ENCODE measurements at places on chromosomes 2 and 18. TPM values are rescaled to one million over a fixed set of nuclear protein-coding genes. Genes with fewer than 3 reads are reported as not detected.
A peak's percentile ranks its signal among the peaks of the same experiment; 100 is the strongest.

AKAIN1 gene
- not detected for polyA plus RNA-seq

GRCh38 chr2:111062417-111062816 lies 58.3 kb upstream of the BCL2L11 start:
- DNase-seq, result no peak

- no peak for DNase-seq
Measured at GRCh38 chr2:165376571-165376975, 92.9 kb upstream of the CSRNP3 start.

DNA sequence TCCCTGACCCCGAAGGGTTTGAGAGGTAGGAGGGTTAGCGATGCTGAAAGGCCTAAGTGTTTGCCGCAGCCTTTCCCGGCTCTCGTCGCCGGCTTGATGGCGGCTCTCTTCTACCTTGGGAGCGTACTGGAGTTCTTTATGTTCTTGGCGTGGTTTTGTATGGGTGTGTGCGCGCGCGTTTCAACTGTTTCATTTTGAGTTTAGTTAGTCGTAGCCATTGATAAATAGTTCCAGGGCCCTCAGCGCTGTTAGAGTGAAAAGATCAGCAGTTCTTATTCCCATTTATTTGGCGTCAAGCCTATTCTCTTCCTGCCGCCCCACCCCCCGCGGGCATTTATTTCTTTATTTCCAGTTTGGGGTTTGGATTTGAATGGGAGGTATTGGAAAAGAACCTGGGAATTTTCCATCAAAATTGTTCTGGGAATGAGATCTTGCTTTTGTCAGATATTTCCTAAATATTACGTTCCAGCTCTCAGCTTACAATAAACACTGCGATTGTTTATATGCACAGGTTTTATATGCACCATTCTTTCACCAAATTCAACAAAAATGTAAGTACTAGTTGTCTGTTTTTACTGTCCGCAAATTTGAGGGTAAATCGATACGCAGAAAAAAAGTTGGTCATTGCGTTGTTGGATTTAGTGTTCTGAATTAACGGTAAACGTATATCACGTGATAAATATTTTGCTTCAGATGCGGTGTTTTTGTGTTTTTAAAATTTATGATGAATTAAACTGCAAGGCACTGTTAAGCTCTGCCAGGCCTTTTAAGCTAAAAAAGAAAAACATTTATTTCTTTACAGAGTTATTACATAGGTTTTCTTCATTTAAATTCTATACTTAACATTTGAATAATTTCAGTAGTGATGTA lies 954 bp downstream of the CCNT2 start:
- no peak for DNase-seq

BCL2L11 gene
- 22.1 TPM for polyA plus RNA-seq

CFC1 gene
- not detected for polyA plus RNA-seq

GRCh38 chr2:120066800-120067547 lies 54.1 kb downstream of the EPB41L5 start:
- DNase-seq, result peak; percentile 45

- DNase-seq, result no peak
Measured at GRCh38 chr2:167537743-167538142, 649.5 kb downstream of the XIRP2 start.

DNA sequence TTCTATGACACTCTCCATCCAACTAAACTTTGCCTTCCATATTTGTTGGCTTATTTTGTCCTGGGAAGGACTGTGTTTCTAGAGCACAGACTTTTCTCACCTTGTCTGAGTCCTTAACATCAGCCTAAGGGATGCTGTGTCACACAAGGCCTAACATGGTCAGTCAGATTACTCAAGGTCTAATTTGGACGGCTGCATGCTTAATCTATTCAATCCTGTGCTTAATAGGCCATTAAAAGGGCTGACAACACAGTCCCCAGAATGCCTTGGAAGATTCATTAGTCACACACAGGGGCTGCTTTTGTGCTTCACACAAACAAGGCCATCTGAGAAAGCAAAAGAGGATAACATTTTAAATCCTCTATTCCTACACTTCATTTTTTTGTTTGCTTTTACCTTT lies 84.0 kb downstream of the DYNAP start:
- DNase-seq, result no peak

GRCh38 chr2:177651833-177652232 lies 259.3 kb downstream of the AGPS start:
- DNase-seq, result no peak

GRCh38 chr18:61127714-61128467 lies 205.3 kb upstream of the CDH20 start:
- no peak for DNase-seq

DNA sequence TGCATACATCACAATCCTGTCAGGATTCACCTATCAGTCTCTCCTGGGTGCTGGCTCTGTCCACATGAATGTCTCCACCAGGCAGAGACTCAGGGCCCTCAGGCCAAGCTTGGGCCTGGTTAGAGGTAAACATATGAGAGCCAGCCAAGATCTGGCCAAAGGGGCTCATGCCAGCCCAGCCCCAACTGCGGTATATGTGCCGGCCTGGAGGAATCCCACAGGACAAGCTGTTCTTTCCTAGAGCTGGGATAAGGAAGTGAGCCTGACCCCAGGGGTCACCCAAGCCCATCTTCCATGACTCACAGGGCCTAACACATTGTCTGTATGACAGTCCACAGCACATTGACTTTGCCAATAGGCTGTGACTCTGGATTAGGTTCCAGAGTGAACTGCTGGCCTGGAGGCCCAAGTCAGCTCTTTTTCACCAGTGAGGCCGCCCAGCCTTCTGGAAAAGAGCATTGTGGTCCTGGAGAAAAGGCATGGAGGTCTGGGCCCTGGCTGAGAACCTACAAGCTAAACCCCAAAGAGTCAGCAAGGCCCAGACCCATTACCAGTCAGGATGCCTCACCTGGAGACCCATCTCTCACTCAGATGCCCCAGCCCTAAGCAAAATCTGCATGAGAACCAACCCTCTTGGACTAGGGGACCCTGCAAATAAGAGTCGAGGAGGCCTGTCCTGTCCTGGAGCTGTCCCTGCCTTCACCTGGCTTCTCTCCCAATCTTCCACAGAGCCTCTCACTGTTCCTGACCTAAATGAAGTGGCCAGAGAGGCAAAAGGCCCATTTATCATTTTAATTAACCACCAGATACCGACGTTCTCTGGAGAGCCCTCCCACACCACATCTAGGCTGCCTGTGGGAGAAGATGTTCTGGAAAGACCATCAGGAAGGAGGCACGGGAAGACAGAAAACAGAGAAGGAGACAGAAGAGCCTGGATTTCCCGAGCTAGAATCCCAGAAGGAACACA lies 120.9 kb upstream of the PKDCC start:
- DNase-seq, result no peak

DNA sequence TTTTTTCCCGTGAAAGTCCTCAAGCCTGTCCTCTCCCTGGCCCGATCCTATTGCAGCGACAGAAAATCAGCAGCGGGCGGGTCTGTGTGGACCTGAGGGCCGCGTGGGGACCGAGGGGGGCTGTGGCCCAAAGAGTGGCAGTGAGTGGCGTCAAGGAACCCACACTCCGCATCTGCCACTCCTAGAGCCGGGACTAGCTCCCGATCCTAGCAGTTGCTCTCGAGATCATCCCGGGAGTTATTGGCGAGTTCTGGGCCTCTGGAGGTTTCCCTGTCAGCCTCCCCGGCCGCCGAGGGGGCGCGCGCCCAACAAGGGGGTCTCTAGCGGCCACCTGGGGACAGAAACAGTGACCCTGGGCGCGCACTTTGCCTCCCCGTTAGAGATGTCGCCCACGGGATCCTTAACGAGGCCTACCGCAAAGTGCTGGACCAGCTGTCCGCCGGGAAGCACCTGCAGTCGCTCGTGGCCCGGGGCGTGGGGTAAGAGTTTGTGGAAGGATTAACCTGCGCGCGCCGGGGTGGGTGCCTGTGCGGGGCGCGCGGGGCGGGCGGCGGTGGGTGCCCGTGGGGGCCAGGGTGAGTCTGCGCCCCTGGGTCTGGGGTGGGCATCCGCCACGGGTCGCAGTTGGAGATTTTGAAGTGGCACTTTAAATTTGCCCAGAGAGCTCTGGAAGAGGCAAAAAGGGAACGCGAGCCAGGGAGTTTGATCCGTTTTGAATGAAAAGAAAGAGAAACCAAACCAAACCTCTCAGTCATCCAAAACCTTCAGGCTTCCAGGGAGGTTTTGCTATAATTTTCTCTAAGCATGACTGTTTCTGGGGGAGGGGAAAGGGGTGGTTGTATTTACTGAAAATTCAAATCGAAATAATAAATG lies 3.5 kb downstream of the ADCYAP1 start:
- no peak for DNase-seq

ICOS gene
- polyA plus RNA-seq, result not detected

DNA sequence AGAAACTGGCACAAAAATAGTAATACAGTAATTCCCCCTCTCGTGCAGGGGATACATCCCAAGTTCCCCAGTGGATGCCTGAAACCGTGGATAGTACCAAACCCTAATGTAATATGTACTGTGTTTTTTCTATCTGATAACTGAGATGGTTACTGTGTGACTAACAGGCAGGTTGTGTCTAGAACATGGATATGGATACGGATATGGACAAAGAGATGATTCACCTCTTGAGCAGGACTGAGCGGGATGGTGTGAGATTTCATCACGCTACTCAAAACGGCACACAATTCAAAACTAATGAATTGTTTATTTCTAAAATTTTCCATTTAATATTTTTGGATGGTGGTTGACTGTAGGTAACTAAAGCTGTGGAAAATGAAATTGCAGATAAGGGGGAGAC lies 3.4 kb downstream of the MBD1 start:
- DNase-seq, result no peak

BOLL gene
- 0.01 TPM for polyA plus RNA-seq

DNA sequence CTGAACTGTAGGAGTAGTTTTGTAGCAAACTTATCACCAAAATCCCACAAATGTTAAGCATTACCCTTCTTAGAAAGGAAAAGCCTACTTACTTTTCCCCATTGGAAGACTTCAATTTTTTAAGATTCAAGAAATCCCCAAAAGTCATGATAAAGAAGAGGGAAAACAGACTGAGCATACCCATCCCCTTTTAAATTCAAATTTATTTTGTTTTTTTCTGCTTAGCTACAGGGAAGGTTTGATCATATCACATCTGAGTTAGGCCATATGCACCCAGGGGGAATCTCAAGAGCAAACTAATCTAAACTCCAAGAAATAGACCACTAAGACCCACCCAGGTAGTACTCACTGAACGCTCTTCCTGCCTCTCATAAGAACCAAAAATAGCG lies 174.6 kb downstream of the TGIF1 start:
- no peak for DNase-seq

SP100 gene
- 32.6 TPM for polyA plus RNA-seq

DNA sequence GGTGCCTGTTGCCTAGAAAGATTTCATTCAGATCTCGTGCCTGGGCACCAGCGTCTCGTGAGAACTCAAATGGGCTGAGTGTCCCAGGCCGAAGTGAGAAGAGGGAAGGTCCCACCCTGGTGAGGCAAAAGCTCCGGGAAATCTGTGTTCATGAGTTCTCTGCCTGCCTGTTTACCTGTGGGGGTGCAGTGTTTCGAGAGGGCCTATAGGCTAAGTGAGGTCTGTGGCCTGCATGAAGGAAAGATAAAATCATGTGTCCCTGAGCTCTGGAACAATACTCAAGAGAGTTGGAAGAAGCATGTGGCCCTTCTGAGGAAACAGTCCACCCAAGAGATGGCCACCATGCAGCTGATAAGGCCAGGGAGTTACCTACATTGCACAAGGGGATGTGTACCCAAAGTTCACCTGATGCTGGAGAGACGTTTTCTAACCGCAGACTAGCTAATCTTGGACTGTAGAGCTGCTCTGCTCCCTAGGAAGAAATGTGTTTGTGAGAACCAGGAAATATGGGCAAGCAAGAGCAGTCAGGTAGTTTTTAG lies 63.5 kb upstream of the ST3GAL5 start:
- DNase-seq, result no peak

GRCh38 chr2:239973386-239973785 lies 51.8 kb downstream of the NDUFA10 start:
- DNase-seq, result no peak

DNA sequence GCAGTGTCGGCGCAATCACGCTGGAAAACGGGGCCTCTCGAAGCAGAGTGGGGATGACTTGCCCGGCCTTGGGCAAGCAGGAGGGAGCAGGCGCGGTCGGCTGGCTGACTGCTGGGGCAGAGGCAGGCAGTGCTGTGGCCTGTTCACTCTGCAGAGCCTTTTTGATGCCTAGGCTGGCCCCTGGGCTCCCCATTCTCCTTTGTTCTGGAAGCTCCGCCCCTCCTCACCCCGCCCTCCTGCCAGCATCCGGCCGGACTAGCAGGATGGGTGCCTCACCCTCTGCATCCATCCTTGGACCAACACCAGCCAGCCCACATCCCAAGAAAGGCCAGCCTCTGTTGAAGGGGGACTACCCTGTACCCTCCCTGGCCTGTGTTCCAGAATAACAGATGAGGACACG lies at the start of gene ASPRV1:
ASPRV1 (minus strand) TSS at position 136 of the 400 bp plus-strand sequence. CDS start 195 bp downstream, outside the sequence.
- DNase-seq, result no peak

GRCh38 chr2:42141687-42142546 lies 27.2 kb upstream of the EML4 start:
- DNase-seq, result peak; percentile 80

DUSP28 gene
- 8.4 TPM for polyA plus RNA-seq

- DNase-seq, result no peak
Measured at GRCh38 chr2:224248944-224249371, 152.9 kb downstream of the FAM124B start.

- DNase-seq, result no peak
Measured at GRCh38 chr2:41859615-41860514, 188.0 kb upstream of the PKDCC start.

GRCh38 chr2:234364661-234365060 lies 132.2 kb downstream of the ARL4C start:
- no peak for DNase-seq

OTX1 gene
- not detected for polyA plus RNA-seq

Data from right renal pelvis (tissue), 4 donors.